ENCODE measurements at places on chromosomes 5 and 9.

GRCh38 chr5:116135344-116135743 lies 50.5 kb downstream of the COMMD10 start:
- DNase-seq = no peak

DNA sequence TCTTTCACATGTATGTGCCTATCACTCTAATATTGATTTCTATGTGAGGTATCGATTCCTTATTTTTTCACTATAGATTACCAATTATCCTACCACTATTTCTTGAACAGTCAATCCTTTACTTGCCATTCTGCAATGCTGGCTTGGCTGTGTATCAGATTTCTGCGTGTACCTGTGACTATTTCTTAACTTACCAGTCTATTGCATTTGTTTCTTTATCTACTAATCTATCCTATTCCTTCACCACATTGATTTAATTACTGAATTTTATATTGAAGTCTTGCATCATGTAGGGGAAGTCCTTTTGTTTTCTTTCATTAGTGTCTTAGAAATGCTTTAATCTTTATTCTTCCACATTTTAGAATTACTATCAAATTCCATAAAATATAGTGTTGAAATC lies 684.8 kb downstream of the LRRC70 start:
- DNase-seq = no peak

DNA sequence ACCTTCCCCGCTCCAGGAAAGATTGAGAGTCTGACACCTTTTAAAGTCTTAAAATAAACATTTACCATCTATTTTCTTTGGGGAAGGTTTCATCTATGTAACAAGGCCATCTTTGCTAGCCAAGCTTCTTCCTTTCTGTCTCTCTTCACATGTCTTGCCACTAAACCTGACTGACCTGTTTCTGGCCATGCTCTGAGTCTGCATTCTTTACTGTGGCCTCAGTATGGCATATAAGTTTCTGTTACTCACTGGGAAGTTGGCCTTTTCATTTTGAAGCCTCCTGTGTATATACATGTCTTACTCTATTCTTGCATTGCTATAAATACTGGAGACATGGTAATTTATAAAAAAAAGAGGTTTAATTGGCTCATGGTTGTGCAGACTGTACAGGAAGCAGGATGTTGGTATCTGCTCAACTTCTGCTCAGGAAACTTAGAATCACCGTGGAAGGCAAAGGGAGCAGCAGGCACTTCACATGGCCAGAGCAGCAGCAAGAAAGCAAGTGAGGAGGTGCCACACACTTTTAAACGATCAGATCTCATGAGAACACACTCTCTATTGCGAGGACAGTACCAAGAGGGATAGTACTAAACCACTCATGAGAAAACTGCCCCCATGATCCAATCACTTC lies 48.1 kb downstream of the KCNV2 start:
- no peak for DNase-seq

GRCh38 chr9:105993116-105993854 lies 298.9 kb downstream of the TMEM38B start:
- no peak for DNase-seq

GRCh38 chr9:79240774-79241173 lies 331.0 kb upstream of the TLE4 start:
- no peak for DNase-seq

DNA sequence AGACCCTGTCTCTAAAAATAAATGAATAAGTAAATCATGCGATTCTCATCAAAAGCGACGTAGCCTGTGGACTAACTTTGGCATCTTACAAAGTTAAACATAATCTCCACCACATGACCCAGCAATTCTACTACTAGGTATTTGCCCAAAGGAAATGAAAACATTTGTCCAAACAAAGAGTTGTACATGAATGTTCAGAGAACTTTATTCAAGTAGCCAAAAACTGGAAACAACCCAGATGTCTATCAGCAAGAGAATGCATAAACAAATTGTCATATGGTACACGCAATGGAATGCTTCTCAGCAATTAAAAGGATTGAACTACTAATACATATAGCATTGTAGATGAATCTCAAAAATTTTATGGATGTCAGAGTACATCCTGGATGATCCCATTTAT lies 82.6 kb downstream of the ADRB2 start:
- DNase-seq = no peak

DNA sequence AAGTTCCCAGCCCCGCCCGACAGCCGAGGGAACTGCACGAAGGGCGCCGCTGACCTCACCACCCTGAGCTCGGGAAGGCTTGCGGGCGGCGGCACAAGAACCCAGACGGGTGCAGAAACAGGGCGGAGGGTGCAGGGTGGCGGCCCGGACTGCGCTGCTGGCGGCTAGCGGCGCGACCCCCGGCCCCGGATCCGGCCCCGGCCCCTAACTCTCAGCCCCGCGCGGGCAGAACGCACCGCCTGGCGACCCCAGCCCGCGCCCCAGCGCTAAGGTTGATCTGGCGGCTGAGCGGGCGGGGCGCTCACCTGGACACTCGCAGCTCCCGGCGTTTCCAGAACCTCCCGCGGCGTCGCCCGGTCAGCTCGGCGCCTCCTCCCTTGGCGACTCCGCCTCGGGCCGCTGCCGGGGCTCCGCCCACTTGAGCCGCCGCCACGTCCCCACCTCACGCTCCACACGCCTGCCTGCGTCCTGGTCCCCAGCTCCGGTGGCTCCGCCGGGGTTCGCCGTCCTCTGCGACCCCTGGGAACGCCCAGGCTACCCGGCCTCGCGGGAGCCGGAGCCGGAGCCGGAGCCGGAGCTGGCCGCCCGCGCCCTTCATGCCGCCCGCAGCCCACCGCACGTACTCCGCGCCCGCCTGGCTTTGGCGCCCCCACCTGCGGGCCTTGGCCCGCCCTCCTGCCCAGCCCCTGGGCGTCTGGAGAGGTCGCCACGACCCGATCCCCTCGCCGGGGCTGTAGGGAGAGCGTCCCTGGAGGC lies at the start of gene P4HA2:
TSS of gene P4HA2 (minus strand) at position 369 of the 756 bp plus-strand sequence. CDS start 9,227 bp downstream, outside the sequence.
- DNase-seq = no peak

- DNase-seq = no peak
Observed at GRCh38 chr9:71980266-71981190, 69.1 kb downstream of the C9orf85 start.

DNA sequence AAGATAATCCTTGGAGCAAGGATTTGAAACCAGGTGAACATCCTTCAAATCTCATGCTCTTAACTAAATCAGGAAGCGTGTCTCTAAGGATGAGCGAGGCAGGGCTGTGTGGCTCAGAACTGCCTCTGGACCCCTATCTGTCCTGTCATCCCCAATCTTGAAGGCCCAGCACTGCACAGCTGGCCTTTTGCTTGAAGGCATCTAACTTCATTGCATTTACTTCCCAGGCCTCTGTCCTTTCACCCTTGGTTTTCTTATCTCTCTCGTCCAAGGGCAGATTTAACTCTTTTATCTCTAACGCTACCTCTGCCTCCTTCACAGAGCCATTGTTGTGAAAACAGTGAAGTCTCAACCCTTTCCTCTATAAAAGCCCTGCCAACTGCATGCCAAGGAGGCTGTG lies 83.8 kb downstream of the UGCG start:
- DNase-seq = no peak

DNA sequence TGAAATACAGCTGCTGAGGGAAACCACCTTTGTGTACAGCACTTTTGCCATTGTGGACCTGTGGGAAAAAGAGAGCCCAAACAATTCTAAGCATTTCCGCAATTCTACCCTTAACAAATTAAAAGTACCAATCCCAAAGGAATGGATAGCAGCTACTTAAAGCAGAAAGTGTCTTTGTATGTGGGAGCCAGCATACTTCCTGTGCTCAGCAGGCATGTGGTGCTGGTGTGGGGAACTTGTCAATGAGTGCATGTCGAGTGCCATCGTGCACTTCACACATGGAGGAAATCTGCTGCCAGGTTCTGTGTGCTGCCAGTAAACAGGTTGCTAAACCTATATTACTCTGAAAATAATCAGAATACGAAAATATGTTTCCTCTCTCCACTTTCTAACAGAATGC lies 399.0 kb downstream of the LRRC70 start:
- DNase-seq = no peak

- DNase-seq = no peak
Observed at GRCh38 chr5:61802456-61802855, 470.4 kb downstream of the ZSWIM6 start.

DNA sequence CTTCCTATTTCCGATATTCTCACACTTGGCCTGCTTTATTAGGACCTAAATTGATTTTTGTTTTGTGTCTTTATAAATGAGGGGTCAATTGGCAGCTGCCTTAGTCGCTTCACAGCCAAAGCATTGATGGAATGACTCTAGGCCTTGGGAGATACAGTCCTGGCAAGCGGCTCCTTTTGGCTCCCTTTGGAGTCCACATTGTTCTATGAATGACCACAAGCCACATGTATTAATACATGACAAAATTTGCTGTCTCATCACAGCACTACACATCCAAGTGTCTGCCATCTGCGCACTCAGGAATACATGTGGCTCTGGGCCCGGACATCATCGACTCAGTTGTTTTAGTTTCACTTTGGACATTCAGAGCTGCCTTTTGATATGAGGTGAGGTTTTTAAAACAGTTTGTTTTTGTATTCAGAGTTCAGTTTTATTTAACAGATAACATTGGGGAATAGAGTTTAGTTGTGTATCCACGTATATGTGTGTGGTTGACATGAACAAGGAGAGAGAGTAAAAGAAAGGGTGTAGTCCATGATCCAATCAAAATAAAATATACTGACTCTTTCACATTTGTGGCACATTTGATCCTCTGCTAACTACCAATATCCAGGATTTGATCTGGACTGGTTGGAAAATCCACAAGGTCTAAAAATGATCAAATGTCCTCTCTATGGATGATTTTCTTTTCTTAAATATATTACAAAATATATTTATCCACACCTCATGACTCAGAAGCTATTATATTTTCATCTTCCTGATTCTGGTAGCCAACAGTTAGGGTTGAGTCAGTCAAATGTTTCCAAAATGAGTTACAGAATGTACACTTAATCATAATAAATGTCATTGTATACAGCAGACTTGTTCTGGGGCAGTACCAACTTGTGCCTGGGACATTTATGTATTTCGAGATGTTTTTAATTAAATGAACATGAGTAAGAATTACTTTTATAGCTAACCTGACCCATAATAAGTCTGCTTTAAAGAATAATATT lies 114.0 kb upstream of the MTAP start:
- DNase-seq = no peak

DNA sequence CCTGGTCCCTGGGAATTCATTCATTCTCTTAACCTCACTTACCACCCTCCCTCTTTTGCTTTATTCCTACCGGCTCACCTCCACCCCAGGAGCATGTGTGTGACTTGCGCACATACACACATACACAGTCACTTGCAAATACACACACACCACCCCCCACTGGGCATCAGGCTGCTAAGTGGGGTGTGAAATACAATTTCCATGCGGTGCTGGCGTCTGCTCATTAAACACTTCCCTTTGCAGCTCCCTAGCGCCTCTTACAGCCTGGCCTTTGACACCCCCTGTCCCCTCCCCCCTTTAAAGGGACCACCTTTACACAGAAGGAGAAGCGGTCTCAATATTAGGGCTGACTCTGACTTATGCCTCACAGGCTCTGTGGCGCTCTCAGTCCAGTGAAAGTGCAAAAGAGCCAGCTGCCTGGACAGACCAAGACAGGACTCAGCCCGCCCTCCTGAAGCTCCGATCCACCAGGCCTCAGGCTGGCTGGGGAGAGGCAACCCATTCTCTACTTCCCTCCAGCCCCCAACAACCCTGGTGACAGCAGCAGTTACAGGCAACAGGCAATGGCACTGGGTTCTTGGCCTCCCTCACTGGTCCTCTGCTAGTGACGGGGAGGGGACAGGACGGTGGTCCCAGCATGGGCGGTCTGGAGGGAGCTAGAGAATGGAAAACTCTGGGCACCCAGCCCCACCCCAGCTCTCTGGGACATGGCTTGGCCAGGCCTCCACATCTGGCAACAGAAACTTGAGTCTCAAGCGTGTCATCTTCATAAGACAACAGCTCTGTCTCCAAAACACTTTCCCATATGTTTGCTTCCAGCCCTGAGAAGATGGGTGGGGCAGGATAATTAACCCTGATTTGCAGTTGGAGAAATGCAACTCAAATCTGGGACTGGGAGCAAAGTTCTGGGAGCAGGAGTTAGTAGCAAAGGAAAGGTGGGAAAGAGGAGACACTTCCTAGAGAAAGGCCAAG lies 12.0 kb downstream of the ENHO start:
- DNase-seq = no peak

- DNase-seq = no peak
Observed at GRCh38 chr5:109558364-109558763, 131.4 kb upstream of the MAN2A1 start.

- DNase-seq = no peak
Observed at GRCh38 chr9:137083394-137084004, 3.3 kb upstream of the MAN1B1 start.

DNA sequence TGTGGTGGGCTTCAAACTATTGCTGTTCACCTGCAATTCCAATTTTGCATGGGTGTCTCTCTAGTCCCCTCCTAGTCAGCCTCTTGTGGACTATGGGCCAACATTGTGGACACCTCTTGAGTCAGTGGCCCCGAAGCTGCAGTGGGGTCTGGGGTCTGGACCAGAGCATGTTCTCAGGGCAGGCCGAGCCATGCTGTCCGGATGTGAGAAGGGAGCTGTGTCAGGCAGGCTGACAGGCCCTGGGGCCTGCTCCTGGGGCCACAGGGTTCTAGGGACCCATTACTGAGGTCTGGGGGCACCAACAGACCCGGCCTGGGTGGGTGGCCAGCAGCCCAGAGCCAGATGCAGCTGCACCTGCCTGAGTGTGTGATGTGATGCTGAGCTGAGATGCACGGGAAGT lies 16.5 kb upstream of the IRX4 start:
- DNase-seq = no peak

GRCh38 chr5:133938929-133939328 lies 29.5 kb downstream of the C5orf15 start:
- DNase-seq = no peak

GRCh38 chr5:57948091-57948490 lies 465.5 kb upstream of the ACTBL2 start:
- no peak for DNase-seq

DNA sequence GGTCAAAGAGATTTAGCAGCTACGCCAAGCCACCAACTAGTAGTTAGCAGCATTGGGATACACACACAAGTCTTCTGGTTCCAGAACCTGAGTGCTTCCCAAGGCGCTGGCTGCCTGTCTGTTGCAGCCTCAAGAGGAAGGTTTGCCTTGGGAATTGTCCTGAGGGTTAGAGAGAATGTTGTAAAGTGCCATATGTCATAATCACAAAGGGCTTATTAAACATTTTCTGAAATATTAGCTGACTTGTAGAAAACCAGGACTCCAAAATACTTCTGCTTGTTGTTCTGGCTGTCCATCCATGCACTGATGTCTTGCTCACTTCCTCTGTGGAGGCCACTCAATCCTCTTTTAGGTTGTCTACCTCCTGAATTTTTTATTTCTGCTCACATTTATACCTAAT lies 46.3 kb downstream of the SLC36A1 start:
- no peak for DNase-seq

- no peak for DNase-seq
Observed at GRCh38 chr5:82397741-82398320, 119.7 kb upstream of the RPS23 start.

GRCh38 chr9:89862316-89862715 lies 257.5 kb downstream of the GADD45G start:
- DNase-seq = no peak

DNA sequence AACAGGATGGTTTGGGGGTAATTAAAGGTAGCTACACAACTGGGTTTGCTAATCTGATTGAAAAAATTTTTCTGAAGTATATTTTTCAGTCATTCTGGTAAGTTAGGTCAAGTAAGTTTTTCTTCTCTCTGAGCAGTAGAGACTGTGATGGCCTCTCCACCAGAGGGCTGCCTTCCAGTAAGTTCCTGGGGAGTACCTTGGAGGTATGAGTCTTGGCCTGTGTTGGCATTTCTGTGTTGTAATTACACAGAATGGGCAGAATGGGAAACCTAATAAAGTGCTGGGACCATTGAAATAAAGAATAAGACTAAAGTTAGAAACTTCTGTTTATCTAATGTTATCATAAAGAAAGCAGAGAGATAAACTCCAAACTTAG lies 430.8 kb downstream of the ARHGEF28 start:
- no peak for DNase-seq

Measured in esophagus squamous epithelium (tissue), 5 donors.